Fibroblast of villous mesenchyme (primary cell): ENCODE measurements at places on chromosomes 2 and 18. TPM values are rescaled to one million over a fixed set of nuclear protein-coding genes. Genes with fewer than 3 reads are reported as not detected.

KIAA2012 gene
- under 0.01 TPM in 2 replicates for total RNA-seq

FAP gene
- 207 and 223 TPM in 2 replicates for total RNA-seq

DES gene
- 20.7 and 35.8 TPM in 2 replicates for total RNA-seq

SCN7A gene
- under 0.01 and 0.32 TPM in 2 replicates for total RNA-seq

ASXL3 gene
- total RNA-seq, result under 0.01 and 0.64 TPM in 2 replicates

BOD1L2 gene
- total RNA-seq, result not detected in 2 replicates

CFC1 gene
- not detected in 2 replicates for total RNA-seq

GPR155 gene
- 2.3 and 3.9 TPM in 2 replicates for total RNA-seq

TRMT61B gene
- total RNA-seq, result 12.5 and 13.9 TPM in 2 replicates

TRIM43 gene
- under 0.01 TPM in 1 of 2 replicates, not detected in the other for total RNA-seq

YES1 gene
- total RNA-seq, result 87.7 and 99.2 TPM in 2 replicates

AKAIN1 gene
- not detected in 2 replicates for total RNA-seq

ANKRD36 gene
- total RNA-seq, result 27.7 and 28.9 TPM in 2 replicates

PAX3 gene
- total RNA-seq, result not detected in 2 replicates

WDR35 gene
- 11.3 and 13.0 TPM in 2 replicates for total RNA-seq

NRBP1 gene
- total RNA-seq, result 110 and 125 TPM in 2 replicates

SPDYA gene
- total RNA-seq, result 0.97 and 1.3 TPM in 2 replicates

ADAM23 gene
- total RNA-seq, result 7.7 and 9.5 TPM in 2 replicates

ST8SIA5 gene
- under 0.01 TPM in 1 of 2 replicates, not detected in the other for total RNA-seq

QPCT gene
- total RNA-seq, result 27.1 and 47.5 TPM in 2 replicates

LRP1B gene
- 1.6 and 2.2 TPM in 2 replicates for total RNA-seq

ESPNL gene
- 1.3 and 4.2 TPM in 2 replicates for total RNA-seq

DPP10 gene
- total RNA-seq, result under 0.01 and 0.32 TPM in 2 replicates

TTC39C gene
- 30.9 and 54.4 TPM in 2 replicates for total RNA-seq

SPP2 gene
- not detected in 2 replicates for total RNA-seq

SCYGR4 gene
- total RNA-seq, result not detected in 2 replicates

RRM2 gene
- 45.8 and 58.6 TPM in 2 replicates for total RNA-seq

PLCD4 gene
- total RNA-seq, result 0.97 and 2.2 TPM in 2 replicates

RGPD4 gene
- total RNA-seq, result not detected in 2 replicates

BMP10 gene
- total RNA-seq, result not detected in 2 replicates

GPBAR1 gene
- under 0.01 TPM in 1 of 2 replicates, not detected in the other for total RNA-seq

ZNF521 gene
- 4.7 and 11.3 TPM in 2 replicates for total RNA-seq

LAMA1 gene
- total RNA-seq, result 14.5 and 20.7 TPM in 2 replicates

THAP4 gene
- 35.4 and 36.7 TPM in 2 replicates for total RNA-seq

EFEMP1 gene
- total RNA-seq, result 22.9 and 65.1 TPM in 2 replicates

TSHZ1 gene
- 11.9 and 13.4 TPM in 2 replicates for total RNA-seq

CPO gene
- total RNA-seq, result not detected in 2 replicates

SESTD1 gene
- 13.5 and 14.2 TPM in 2 replicates for total RNA-seq

KANSL3 gene
- 35.4 and 37.4 TPM in 2 replicates for total RNA-seq

LIPG gene
- 0.86 and 1.3 TPM in 2 replicates for total RNA-seq

ANKRD30B gene
- 0.86 and 1.9 TPM in 2 replicates for total RNA-seq

TCF4 gene
- total RNA-seq, result 81.5 and 84.6 TPM in 2 replicates

KLHL41 gene
- 0.32 and 0.43 TPM in 2 replicates for total RNA-seq

EGR4 gene
- not detected in 2 replicates for total RNA-seq

DSEL gene
- total RNA-seq, result 101 and 218 TPM in 2 replicates

ACTG2 gene
- 59.6 and 113 TPM in 2 replicates for total RNA-seq

CHRNG gene
- total RNA-seq, result not detected in 2 replicates

ASB18 gene
- not detected in 2 replicates for total RNA-seq

CCDC148 gene
- total RNA-seq, result 0.32 and 2.6 TPM in 2 replicates

TGFBRAP1 gene
- total RNA-seq, result 29.4 and 33.2 TPM in 2 replicates

TUBB8B gene
- total RNA-seq, result 0.32 and 0.43 TPM in 2 replicates

C2orf81 gene
- 0.86 and 1.3 TPM in 2 replicates for total RNA-seq

INHBB gene
- under 0.01 TPM in 2 replicates for total RNA-seq
